ENCODE measurements at places on chromosomes 1 and 21. TPM values are rescaled to one million over a fixed set of nuclear protein-coding genes. Genes with fewer than 3 reads are reported as not detected.

The SLC9C2 gene
- not detected for total RNA-seq

The PPFIA4 gene
- 1.1 TPM for total RNA-seq

The TEX38 gene
- total RNA-seq = not detected

The FAM151A gene
- total RNA-seq = not detected

GRCh38 chr1:61012341-61012761 is 70.0 kb upstream of the NFIA start:
- no peak for DNase-seq

DNA sequence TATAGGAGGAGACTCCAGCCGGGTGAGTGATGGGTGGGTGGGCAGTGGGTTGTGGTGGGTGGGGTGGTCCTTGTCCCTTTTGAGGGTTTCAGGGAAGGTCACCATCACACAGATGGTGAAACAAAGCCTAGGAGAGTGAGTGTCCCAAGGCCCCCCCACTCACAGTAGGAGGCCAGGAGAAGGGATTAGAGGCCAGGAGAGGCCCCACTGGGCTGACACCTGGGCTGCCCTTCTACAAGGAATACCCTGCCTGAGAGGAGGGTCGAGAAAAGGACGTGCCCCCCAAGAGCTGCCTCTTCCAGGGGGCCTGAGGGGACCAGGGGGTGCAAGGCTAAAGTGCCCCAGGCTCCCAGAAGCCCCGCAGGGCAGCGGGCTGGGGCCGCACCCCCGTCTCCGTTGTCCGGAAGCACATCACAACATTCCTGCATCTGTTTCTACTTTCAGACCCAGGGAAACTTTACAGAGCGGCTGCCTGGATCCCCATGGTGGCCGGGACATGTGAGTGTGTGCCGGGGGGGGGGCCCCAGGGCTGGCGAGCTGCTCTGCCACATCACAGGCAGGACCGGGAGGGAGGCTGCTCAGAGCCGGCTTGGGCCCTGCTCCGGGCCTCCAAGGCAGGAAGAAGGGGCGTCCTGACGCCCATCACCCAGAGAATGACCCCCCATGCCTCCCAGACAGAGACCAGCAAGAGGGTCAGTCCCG is 68.2 kb downstream of the ARHGEF16 start:
- no peak for DNase-seq

GRCh38 chr1:212293579-212293978 is 8.4 kb downstream of the PPP2R5A start:
- DNase-seq = no peak

DNA sequence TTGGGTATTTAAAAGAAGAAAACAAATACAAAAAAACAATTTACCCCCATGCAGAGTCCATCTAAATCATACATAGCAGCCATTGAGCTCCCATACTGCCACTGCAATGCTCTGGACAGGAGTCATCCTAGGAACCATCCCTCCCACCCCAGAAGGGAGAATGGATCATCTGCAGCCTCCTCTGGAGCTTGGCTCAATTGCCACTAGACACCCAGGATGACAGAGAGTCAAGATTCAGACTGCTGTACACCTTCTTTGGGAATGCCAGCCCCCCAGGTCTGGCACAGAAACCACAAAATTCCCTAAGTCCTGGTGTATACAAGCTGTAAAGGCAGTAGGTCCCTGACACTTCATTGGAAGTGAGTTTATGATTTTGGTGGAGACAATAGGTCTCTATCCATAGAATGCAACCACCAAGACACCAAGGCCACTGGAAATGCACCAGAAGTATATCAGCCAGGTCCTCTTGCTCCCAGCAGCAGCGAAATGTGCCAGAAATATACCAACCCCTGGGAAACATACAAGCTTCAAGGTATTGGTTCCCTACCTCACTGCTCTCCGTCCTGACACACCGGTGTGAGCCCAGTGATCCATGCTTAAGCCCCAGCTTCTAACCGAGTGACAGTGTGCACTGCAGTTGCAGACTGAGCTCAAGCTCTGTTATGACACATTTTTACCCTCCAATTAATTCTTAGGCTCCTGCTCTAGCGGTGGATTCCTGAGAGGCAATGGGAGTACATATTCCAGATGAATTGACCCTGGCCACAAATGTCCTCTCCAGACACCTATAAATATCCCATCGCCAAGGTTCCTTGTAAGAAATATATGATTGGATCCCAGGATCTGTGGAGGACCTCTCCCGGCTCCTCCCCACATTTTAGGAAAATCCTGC is 4.4 kb downstream of the TAL1 start:
- DNase-seq = no peak
